ENCODE measurements at places on chromosomes 3 and 15.

- DNase-seq: no peak
Observed at GRCh38 chr3:193522473-193522872, 32.2 kb downstream of the ATP13A4 start.

GRCh38 chr3:152084441-152085158 lies 184.1 kb upstream of the MBNL1 start:
- no peak for DNase-seq

DNA sequence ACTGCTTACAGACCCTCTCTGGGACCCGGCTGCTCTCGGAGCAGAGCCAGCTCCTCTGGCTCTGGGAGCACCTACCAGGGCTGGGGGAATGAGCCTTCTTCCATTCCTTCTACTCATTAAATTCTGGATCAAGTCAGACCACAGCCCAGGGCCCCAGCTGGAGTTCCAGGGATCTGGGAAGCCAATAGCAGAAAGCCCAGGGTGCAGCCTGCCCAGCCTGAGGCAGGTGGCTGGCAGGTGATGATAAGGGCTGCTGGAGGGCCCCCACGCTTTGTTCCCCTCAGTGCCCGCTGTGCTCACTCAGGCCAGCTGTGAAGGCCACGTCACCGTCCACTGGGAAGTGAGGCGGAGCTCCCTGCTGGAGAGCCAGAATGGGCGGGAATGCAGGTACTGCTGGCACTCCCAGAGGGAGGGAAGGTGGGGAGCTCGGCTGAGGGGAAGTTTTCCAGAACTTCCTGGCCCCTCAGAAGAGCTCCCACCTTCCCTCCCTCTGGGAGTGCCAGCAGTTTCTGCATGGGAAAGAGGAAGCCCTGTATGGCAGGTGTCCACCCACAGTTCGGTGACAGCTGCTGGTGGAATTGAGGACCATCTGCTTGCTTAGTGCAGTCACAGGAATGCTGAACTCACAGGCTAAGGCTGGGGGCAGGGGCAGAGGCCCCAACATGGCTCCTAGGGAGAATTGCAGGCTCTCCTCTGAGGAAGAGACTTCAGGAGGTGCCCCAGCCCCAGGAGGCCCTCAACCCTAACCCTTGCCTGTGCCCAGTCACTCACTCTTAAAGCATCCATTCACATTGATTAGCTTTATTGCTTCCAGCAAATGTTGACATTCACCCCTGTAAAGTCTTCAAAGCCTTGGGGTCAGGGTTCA lies 12.6 kb upstream of the RTP3 start:
- DNase-seq: peak; percentile 69

GRCh38 chr3:27715454-27715806 lies 6.7 kb downstream of the EOMES start:
- DNase-seq: no peak

GRCh38 chr15:39177561-39177960 lies 403.3 kb upstream of the THBS1 start:
- no peak for DNase-seq

DNA sequence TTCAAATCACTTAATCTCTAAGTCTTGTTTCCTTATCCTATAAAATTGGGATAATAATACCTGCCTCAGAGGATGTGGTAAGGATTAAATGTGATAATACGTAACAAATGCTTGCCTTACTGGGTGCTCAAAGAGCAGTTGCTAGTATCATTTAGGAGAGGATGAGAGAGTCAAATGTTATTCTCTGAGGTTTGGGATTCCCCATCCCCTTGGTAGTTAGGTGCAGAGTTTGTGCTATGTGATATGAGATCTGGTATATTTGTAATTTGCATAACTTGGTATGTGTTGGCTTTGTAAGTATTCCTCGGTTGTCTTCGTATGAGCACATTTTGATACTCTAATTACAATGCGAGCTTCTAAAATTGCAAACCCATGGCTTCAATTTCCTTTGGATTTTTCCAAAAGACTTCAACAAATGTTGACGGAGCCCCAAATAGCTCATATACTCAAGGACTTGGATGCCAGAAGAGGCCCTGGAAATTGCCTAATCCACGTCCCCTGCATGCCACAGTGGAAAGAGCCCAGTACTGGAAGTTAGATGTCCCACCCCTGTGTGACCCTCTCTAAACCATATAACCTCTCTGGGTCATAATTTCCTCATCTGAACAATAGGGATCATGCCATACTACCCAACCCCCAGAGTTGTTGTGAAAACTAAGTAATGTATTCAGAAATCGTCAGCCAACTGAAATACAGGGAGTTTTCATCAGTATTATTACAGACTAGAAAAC lies 85.0 kb downstream of the FBN1 start:
- no peak for DNase-seq

DNA sequence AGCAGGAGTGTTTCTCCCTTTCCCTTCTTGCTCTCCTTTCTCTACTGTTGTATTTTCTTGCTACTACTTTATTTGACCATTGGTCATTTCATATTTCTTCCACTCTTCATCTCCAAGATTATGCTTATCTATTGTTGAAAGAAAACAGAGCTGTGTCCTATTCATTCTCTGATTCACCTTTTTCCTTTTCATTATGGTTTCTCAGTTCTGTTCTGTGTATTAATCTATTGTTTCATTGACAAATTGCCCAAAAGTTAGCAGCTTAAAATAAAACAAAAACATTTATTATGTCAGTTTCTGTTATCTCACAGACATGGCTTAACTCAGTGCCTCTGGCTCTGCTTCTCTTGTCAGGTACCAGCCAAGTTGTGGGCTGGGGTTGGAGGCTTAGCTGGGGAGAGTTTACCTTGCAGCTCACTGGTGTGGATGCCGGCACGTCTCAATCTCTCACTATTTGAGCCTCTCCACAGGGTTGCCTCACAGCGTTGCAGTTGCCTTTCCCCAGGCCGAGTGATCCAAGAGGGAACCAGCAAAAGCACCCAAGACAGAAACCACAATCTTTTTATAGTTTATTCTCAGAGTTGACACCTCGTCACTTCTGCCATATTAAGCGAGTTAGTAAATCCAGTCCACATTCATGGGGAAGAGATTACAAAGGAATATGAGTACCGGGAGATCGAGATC lies 36.9 kb upstream of the FILIP1L start:
- peak; percentile 9 for DNase-seq

- DNase-seq: no peak
Observed at GRCh38 chr15:73940061-73940981, 14.1 kb downstream of the LOXL1 start.

GRCh38 chr3:169297214-169297613 lies 366.3 kb downstream of the MECOM start:
- DNase-seq: no peak

GRCh38 chr3:12234192-12234591 lies 54.7 kb upstream of the PPARG start:
- no peak for DNase-seq

- peak; percentile 20 for DNase-seq
Observed at GRCh38 chr3:24588629-24589512, 94.2 kb upstream of the THRB start.

GRCh38 chr3:158455406-158455805 lies 115.6 kb upstream of the MLF1 start:
- no peak for DNase-seq

GRCh38 chr3:60536420-60536819 lies 714.8 kb downstream of the FHIT start:
- DNase-seq: no peak

- peak; percentile 54 for DNase-seq
Observed at GRCh38 chr15:57784081-57784511, 77.6 kb downstream of the POLR2M start.

DNA sequence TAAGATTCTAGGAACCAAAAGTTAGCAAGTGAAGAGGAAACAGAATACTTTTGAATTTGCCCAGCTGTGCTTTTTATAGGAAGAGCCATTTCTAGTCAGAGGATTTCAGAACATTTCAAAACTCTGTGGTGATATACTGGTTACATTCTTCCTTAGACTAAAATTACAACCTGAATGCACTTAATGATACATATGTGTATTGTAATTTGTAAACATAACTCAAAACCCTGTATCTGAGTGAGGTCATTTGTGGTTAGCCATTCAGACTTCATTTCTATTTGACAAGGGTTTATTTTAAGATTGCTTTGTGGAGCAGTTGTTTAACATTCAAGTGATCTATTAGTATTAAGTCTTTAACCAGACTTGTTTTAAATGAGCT lies 59.4 kb upstream of the TRIM71 start:
- no peak for DNase-seq

GRCh38 chr3:29576181-29576580 lies 295.3 kb downstream of the RBMS3 start:
- no peak for DNase-seq

- no peak for DNase-seq
Observed at GRCh38 chr3:17033516-17034168, 148.9 kb downstream of the PLCL2 start.

GRCh38 chr15:81751816-81752545 lies 293.8 kb downstream of the MEX3B start:
- peak; percentile 37 for DNase-seq

DNA sequence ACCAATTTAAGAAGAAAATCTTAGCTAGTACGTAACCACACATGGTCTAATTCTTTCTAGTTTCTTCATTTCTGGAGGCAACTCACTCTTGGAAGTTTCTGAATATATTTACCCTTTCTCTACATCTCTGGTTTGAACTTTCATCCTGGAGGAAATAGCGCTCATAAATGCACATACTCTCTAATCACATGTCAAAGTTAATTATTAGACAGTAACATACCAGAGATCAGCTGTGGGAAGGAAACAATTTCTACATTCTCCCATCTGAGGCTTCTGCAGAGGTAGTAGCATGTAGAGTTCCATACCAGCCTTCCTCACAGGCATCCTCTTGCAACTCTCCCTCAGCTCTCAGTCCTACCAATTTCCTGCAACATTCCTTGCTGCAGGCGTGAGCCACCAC lies 132.5 kb downstream of the RBPMS2 start:
- no peak for DNase-seq

DNA sequence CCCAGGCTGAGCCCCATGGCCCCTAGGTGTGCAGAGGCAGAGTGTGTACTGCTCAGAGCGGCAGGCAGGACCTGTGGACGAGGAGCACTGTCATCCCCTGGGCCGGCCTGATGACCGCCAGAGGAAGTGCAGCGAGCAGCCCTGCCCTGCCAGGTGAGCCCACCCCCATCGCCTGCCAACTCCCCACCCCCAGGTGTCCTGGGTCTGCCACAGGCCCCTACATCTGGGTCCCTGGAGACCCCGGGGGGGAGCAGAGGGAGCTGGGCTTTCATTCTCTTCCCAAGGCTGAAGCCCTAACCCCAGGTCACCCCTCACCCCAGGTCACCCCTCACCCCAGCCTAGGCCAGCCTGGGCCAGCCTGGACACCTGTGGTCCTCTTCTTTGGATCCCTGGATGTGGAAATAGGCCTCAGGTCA lies 93.1 kb downstream of the TBC1D2B start:
- DNase-seq: no peak

DNA sequence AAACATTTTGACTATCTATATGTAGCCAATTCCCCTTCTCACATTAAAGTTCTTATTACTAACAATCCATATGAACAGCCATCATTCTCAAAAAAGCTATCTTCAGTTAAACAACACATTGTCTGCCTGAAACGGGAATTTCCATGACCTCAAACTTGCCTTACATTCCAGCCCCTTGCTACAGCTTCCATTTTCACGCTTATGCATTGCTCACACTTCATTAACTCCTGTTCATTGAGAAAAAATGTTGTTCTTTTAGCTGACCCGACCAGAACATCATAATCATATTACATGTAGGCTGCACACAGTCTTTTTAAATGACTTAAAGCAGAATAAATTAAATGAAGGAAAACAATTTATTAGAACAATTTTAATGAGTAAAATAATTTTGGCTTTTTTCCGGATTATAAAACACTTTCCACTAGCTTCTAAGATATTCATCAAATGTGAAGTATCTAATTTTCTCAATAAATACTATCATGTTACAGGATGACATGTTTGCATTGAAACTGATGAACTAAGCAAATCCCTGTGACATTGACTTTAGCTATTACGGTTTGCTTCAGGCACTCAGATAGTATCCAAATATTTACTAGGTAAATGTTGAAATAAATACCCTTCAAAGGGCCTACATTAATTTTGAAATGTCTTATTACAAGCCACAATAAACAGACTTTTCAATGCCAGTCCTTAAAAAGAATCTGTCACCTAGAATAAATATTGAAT lies 49.9 kb downstream of the P3H2 start:
- peak; percentile 87 for DNase-seq

GRCh38 chr15:41897363-41897799 lies 3.5 kb upstream of the SPTBN5 start:
- DNase-seq: peak; percentile 57

DNA sequence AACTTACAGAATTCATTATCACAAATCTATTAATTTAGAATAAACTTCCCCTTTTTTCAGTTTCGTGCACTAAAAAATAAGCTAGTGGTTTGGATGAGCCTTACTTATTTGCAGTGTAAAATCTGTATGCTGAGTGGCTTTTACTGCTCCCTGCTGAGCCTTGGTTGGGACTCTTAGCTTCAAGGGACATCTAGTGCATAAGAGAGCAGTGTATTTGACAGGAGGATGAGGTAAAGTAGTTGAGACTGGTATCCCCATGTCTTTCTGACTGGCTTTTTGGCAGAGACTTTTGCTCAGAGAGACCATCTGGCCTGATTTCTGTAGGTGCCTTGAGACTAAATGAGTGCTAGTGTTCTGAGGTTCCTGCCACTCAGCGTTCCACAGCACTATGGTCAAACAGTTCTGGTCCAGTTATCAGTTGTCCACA lies 11.8 kb downstream of the CAPN7 start:
- DNase-seq: no peak

GRCh38 chr3:37386627-37387230 lies 212.3 kb upstream of the LRRFIP2 start:
- DNase-seq: no peak

DNA sequence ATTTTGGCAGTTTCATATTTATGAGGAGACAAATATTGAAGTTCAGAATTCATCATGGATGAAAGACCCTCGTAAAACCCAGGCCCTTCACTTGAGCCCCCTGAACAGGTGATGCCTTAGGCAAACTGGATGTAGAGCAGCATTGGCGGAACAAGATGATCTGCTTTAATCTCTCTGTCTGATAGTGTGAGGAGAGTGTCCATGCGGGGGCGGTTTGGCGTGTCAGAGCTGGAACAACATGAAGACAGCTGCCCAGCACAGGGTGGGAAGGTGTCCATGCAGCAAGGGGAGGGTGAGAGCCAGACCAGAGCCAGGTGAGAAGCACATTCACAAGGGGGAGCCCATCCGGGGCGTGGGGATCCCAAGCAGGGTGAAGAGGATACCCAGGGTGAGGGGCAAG lies 31.8 kb upstream of the ANP32A start:
- DNase-seq: no peak

GRCh38 chr3:60622349-60622748 lies 628.9 kb downstream of the FHIT start:
- no peak for DNase-seq

GRCh38 chr3:58038675-58039292 lies 30.6 kb downstream of the FLNB start:
- no peak for DNase-seq

GRCh38 chr3:115698851-115699591 lies 75.7 kb downstream of the GAP43 start:
- DNase-seq: peak; percentile 91

DNA sequence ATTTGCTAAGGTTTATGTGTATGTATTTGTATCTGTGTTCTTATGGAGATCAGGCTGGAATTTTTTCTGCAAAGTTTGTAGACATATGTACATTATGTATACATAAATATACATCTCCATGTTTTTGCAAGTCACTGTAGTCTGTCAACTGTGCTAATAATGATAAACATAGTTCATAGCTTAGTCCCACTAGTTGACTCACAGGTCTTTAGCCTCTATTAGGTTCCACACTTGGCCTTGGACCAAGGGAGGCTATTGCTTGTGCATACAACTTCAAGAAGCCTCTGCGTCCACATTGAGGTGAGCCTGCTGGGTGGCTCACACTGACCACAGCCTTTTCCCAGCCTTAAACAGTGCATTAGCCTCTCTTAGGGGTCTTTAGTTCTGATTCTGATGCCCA lies 243.8 kb upstream of the PEX5L start:
- no peak for DNase-seq

- no peak for DNase-seq
Observed at GRCh38 chr3:14252321-14253021, 73.9 kb downstream of the LSM3 start.

All from eye (tissue), 1 donor.